Pancreas (tissue), 10 donors: ENCODE measurements at places on chromosomes 16 and 17.
A peak's percentile ranks its signal among the peaks of the same experiment; 100 is the strongest.

GRCh38 chr16:81676883-81677737, 102.0 kb upstream of the PLCG2 start:
- no peak for DNase-seq

DNA sequence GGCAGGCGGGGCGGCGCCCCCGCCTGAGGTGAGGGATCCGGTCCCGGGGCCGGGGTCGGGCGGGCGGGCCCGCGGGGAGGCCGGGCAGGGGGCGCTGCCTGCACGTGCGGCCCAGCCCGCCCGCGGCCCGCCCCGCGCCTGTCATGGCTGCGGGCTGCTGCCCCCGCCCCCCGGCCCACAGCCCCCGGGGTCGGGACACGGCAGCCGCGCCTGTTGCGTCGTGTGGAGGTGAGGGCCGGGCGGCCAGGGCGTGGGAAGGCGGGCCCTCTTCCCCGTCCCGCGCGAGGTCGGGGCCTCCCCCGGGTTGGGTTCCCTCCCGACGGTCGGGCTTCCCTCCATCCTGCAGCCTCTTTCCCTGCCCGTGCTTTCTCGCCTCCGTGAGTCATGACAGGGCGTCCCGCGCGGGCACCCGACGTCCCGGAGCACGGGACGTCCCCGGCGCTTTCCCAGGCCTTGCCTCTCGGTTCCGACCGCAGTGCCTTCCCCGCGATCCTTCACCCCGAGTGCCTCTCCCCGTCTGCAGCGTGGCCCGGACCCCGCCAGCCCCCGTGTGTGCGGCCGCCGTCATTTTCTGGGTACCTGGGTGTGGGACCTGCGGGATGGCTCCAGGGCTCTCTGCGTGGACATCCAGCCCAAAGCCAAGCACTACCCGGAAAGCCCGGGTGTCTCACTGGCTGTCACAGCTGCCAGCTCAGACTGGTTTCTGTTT, 76.7 kb downstream of the CHD9 start:
- peak; percentile 65 for DNase-seq

GRCh38 chr17:44346064-44346844, 1.2 kb downstream of the GRN start:
- peak; percentile 27 for DNase-seq

GRCh38 chr16:57527027-57527426, 9.3 kb downstream of the CCDC102A start:
- DNase-seq, result no peak

DNA sequence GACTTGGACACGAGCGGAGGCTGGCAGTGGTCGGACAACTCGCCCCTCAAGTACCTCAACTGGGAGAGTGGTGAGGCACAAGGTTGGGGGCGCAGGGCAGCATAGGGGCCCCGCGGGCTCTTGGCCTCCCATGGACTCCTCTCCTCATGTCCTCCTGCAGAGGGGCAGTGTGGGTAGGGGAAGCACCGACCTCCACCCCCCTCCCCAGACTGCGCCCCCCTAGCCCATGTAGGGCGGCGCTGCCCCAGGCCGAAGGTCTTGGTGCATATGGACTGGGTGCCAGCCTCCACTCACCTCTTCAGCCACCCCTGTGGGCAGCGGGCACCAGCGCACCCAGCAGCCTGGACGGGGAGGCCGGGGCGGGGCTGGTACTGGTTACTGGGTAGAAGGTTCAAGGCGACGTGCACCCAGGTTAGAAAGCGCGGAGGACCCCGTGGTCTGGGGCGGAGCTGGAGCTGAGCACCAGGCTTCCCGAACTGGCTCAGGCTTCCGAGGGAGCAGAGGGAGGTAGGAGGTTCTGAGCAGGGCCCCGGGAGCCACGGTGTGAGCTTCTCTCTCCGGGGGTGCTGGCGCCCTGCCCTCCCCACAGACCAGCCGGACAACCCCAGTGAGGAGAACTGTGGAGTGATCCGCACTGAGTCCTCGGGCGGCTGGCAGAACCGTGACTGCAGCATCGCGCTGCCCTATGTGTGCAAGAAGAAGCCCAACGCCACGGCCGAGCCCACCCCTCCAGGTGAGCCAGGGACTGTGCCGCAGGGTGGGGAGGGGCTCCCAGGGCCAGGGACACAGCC, 39.5 kb downstream of the MRC2 start:
- no peak for DNase-seq

GRCh38 chr17:36686123-36686669, 84.8 kb downstream of the MRM1 start:
- DNase-seq, result no peak
